Left lobe of liver (tissue), 2 donors: ENCODE measurements at places on chromosomes 4 and X.

GRCh38 chr4:45155081-45155777, 428.9 kb upstream of the GNPDA2 start:
- DNase-seq = no peak

GRCh38 chr4:150123796-150124677, 45.8 kb downstream of the DCLK2 start:
- no peak for DNase-seq

GRCh38 chrX:115462406-115462805, 98.6 kb upstream of the PLS3 start:
- no peak for DNase-seq

DNA sequence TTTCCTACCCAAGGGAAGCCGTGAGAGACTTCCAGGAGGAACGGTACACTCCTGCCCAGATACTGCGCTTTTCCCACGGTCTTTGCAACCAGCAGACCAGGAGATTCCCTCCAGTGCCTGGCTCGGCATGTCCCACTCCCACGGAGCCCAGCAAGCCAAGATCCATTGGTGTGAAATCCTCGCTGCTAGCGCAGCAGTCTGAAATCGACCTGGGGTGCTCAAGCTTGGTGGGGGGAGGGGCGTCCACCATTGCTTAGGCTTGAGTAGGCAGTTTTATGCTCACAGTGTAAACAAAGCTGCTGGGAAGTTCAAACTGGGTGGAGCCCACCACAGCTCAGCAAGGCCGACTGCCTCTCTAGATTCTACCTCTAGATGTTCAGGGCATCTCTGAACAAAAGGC, 284.8 kb upstream of the FGF13 start:
- no peak for DNase-seq
